Activated CD8-positive, alpha-beta memory T cell treated with anti-CD3 and anti-CD28 coated beads for 36 hours (primary cell): ENCODE measurements at places on chromosomes 3 and 15. TPM values are rescaled to one million over a fixed set of nuclear protein-coding genes. Genes with fewer than 3 reads are reported as not detected.

CCR8 gene
- 2.5 TPM for total RNA-seq

CCDC13 gene
- 0.52 TPM for total RNA-seq

FETUB gene
- not detected for total RNA-seq

DLEC1 gene
- total RNA-seq = 0.99 TPM

NPAP1 gene
- not detected for total RNA-seq

RLBP1 gene
- not detected for total RNA-seq

CCDC191 gene
- 2.0 TPM for total RNA-seq

FAM227B gene
- total RNA-seq = 3.0 TPM

LIPH gene
- not detected for total RNA-seq

HEG1 gene
- total RNA-seq = 26.8 TPM
